ENCODE measurements at places on chromosomes 1 and 21. TPM values are rescaled to one million over a fixed set of nuclear protein-coding genes. Genes with fewer than 3 reads are reported as not detected.

GRCh38 chr1:168372861-168373371, 92.2 kb downstream of the TBX19 start:
- no peaks in the 10 kb centered on the region for H3K36me3 ChIP-seq
- no peak overlapping the region for H3K27ac ChIP-seq
- no peak overlapping the region for H3K4me3 ChIP-seq
- H3K27me3 ChIP-seq, result no peaks in the 10 kb centered on the region
- no peak for DNase-seq

GRCh38 chr1:89573410-89573809, 48.8 kb downstream of the LRRC8B start:
- H3K27ac ChIP-seq, result no peak overlapping the region
- peaks cover 4% of the 10 kb centered on the region for H3K36me3 ChIP-seq
- no peaks in the 10 kb centered on the region for H3K4me1 ChIP-seq

AMY1C gene
- total RNA-seq, result not detected

ADAMTSL4 gene
- 0.87 TPM for total RNA-seq

- no peaks in the 10 kb centered on the region for H3K36me3 ChIP-seq
- H3K27me3 ChIP-seq, result no peaks in the 10 kb centered on the region
- peaks cover 42% of the 10 kb centered on the region for H3K4me1 ChIP-seq
Observed at GRCh38 chr1:116698244-116698595, 30.7 kb upstream of the IGSF3 start.

TMEM51 gene
- 20.8 TPM for total RNA-seq

GRCh38 chr1:180631194-180631765, 542 bp upstream of the XPR1 start:
- no peak for DNase-seq
- H3K27me3 ChIP-seq, result no peaks in the 10 kb centered on the region
- no peak overlapping the region for H3K4me3 ChIP-seq
- H3K4me1 ChIP-seq, result peaks cover 4% of the 10 kb centered on the region
- no peak overlapping the region for H3K27ac ChIP-seq

DMBX1 gene
- total RNA-seq, result 2.4 TPM

DNA sequence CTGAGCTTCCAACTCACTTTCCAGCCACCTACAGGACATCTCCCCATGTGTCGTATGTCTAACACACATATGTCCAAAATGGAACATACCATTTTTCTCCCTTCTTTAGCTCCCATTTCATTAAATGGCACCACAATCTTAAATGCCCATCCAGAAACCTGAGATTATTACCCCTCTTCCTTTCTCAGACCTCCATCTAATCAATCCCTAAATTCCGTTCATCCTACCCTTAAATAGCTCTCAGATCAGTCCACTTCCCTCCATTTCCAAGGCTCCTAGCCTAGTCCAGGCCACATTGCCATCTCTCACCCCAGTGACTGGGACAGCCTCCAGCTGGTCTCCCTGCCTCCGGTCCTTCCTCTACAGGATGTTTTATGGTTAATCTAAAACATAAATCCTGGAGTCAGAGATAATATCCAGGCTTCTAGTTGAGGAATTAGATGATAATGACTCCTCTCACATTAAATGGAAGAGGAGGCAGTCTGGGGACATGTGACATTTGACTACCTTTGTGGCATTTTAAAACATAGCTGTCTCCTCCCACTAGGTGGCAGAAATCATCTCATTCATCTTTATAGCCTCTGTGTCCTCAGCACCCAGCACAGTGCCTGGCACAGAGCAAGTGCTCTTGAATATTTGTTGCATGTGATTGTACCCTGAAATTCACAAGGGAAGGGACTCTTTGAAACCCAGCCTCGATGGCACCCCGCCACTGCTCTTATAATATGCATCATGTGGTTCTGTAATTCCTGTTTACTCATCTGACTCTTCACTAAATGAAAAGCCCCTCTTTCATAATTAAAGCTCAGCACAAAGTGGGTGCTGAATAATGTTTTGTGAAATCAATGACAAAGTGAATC, 102.3 kb downstream of the TMEM53 start:
- H3K27me3 ChIP-seq, result no peaks in the 10 kb centered on the region
- H3K27ac ChIP-seq, result no peak overlapping the region
- peaks cover 12% of the 10 kb centered on the region for H3K4me1 ChIP-seq
- peak; percentile 53 for DNase-seq
- no peak overlapping the region for H3K4me3 ChIP-seq

GRCh38 chr1:8794605-8795004, 22.8 kb downstream of the RERE start:
- H3K4me1 ChIP-seq, result peaks cover 30% of the 10 kb centered on the region
- H3K27me3 ChIP-seq, result no peaks in the 10 kb centered on the region
- no peaks in the 10 kb centered on the region for H3K36me3 ChIP-seq
- H3K4me3 ChIP-seq, result no peak overlapping the region

DNA sequence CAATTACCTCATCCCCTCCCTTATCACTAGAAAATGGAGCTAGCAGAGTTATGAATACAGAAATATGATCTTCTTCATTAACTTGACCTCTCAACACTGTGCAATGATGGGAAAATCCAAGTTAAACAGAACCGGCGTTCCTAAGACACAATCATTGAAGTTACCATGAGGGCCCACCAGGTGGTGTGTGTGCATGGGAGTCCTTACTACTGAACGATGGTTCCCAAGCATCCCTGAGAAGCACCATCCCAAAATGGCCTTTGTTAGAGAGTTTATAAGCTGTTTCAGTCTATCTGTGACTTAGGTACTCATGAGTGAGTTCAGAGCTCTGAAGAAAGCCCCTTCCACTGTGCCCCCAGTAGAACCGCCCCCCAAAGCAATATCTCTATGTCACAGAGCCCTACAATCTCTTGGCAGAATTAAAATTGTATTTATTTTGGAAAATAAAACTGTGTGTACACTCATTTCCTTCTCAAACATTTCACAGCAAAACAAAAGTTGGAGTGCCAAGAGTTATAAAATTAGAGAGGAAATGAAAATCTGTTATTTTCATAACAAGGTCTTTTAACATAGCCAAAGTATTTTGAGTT, 56.8 kb downstream of the PLD5 start:
- H3K4me1 ChIP-seq, result no peaks in the 10 kb centered on the region
- no peaks in the 10 kb centered on the region for H3K36me3 ChIP-seq
- H3K27ac ChIP-seq, result no peak overlapping the region
- no peak overlapping the region for H3K4me3 ChIP-seq
- H3K27me3 ChIP-seq, result peaks cover 50% of the 10 kb centered on the region

- H3K4me1 ChIP-seq, result peaks cover 16% of the 10 kb centered on the region
- no peak overlapping the region for H3K4me3 ChIP-seq
- no peaks in the 10 kb centered on the region for H3K36me3 ChIP-seq
- no peak for DNase-seq
- no peak overlapping the region for H3K27ac ChIP-seq
Observed at GRCh38 chr1:84947536-84948410, 49.1 kb downstream of the MCOLN2 start.

GRCh38 chr1:74463333-74463988, 49.0 kb downstream of the LRRC53 start:
- DNase-seq, result peak; percentile 49
- peaks cover 15% of the 10 kb centered on the region for H3K27me3 ChIP-seq

DNA sequence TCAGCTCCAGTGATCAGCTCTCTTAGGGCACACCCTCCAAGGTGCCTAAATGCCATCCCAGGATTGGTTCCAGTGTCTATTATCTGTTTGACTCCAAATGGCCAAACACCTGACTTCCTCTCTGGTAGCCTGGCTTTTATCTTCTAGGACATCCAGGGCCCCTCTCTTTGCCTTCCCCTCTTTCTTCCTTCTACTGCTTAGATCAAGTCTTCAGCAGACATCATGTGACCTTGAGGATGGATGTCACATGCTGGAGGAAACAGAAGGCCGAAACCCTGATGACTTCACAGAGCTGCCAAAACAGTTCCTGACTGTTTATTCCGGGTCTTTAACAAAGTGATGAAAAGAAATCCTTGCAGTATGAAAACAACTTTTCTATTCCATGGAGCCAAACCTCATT, 24.4 kb upstream of the WDR26 start:
- H3K27ac ChIP-seq, result no peak overlapping the region
- peaks cover 3% of the 10 kb centered on the region for H3K36me3 ChIP-seq
- no peaks in the 10 kb centered on the region for H3K27me3 ChIP-seq
- H3K4me1 ChIP-seq, result peaks cover 33% of the 10 kb centered on the region
